Suppressor macrophage treated with lipopolysaccharide for 1 hour (primary cell): ENCODE measurements at places on chromosomes 5 and 9.

DNA sequence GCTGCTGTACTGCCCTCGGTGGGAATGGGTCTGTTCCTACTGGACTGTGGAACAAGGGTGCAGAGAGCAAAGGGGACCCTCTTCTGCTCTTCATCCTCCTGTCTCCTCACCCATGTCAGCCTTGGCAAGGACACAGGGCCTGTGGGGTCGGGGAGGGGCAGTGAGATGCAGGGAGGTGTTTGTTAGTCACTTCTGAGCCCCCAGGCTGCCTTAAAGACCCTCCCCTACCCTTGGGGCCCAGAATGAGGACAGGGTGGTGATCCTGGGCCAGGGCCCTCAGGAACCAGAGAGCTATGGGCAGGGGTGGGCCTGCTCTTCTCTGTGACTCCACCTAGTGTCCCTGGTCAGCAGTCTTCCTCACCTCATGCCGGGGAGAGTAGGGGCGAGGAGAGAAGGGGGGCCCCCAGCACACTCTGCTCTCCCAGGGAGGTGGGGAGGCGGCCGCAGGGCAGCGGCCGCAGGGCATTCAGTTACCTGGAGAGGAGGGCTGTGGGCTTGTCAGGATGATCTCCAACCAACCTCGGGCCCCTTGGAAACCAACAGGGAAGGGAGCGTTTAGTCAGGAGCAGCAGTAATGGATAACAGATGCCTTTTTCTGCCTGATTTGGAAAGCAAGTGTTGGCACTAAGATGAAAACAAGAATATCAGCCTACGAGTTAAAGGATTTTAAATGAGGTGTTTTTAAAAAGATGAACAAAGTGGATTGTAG is 62.0 kb upstream of the GARNL3 start:
- no peak for DNase-seq

- DNase-seq: no peak
Observed at GRCh38 chr9:26125693-26126092, 447.4 kb upstream of the TUSC1 start.

DNA sequence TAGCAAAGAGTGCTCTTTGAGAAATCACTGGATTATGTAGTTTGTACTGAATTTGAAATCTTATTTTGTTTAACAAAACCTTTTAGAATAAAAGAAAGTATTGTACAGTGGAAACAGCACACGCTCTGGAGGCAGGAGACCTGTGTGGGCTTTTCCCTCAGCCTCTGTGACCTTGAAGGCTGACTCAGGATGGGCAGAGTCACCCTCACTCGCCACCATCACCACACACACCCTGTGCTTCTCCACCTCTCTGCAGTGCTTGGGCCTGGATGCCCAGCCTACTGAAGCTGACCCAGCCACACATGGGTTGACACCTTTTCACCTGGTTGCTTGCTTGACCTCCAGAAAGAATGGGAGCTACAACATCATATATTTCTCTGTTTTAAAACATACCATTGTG is 19.6 kb downstream of the ANGPTL2 start:
- DNase-seq: no peak

GRCh38 chr5:118326481-118327045 is 661.8 kb downstream of the DTWD2 start:
- no peak for DNase-seq

DNA sequence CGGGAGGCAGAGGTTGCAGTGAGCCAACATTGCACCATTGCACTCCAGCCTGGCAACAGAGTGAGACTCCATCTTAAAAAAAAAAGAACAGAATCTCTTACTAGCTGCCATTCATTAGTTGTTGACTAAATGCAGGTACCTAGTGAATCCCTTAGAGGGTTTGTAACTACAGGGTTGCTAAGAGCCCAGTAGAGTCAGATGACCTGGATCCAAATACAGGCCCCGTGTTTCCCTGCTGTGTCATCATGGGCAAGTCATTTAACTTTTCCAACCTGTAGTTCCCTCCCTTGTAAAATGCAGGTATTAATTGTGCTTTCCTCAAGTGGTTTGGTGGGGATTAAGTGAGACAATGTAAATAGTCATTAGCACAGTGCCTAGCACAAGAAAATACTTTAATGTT is 32.8 kb downstream of the PLAC8L1 start:
- no peak for DNase-seq

- no peak for DNase-seq
Observed at GRCh38 chr9:107036367-107036766, 173.4 kb downstream of the ZNF462 start.

GRCh38 chr9:32776201-32776600 is 7.1 kb upstream of the TMEM215 start:
- no peak for DNase-seq

DNA sequence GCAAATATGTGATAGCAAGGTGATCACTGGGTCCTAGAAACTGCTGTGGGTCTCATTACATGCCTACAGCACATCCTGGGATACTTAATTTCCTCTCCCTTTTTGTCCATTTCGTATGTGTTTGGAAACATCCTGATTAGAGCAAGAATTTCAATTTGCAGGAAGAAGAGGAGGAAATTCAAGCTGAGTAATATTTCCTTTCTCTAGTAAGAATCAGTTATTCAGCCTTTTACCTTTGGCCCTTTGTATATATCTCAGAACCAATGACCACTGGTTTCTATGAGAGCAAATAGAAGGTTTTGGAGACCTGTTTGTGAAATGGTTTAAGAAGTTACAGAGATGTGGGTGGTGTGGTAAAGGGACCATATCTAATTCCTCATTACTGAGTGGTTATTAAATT is 171.6 kb downstream of the RMI1 start:
- DNase-seq: no peak

GRCh38 chr9:136381966-136382513 is 8.6 kb upstream of the CARD9 start:
- no peak for DNase-seq

GRCh38 chr5:74200560-74200959 is 440.0 kb downstream of the ENC1 start:
- no peak for DNase-seq

DNA sequence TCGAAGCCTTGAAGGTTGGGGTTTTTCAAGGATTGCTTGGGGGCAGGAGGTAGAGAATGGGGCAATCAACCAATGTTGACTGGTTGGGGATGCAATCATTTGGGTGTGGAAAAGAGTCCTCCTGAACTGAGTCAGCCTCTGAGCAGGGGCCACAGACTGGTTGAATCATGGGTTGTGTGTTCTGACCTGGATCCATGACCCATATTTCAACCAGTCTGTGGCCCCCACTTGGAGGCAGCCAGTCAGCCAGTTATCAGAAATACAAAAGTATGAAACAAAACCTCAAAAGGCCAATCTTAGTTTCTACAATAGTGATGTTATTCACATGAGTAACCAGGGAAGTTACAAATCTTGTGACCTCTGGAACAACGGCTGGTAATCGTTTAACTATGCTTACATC is 81.4 kb upstream of the RANBP6 start:
- DNase-seq: no peak

DNA sequence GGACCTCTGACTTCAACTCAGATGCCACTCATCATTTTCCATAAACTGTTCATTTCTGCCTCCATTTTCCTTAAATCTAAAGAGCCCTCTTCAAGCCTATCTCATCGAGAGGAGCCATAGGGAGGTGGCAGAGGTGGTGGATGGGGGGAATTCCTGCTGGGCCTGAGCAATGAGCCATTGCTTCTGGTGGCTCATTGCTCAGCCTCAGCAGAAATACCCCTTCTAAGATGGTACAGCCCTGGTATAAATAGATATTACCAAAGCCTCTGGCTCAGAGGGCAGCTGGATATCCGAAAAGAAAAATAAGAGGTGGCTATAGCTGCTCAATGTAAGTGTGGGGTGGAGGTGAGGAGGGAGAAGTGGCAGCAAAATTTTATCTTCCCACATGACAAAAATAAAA is 313.5 kb downstream of the CAAP1 start:
- no peak for DNase-seq

DNA sequence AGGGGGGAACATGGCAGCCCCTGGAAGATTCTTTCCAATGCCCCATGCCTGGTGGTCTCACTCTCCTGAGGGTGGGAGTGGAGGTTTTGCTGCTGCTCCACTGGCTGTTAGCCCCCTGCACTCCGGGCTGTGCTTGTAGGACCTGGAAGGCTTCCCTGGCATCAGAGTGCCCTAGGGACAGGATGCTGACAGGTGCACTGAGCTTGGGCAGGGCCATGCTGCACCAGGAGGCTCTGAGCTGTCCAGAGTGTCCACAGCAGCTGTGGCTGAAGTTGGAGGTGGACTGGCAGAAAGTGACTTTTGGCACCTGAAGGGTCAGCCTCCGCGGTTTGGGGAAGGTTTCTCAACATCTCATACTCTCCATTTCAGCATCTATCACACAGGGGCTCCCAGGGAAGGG is 249.1 kb downstream of the GADD45G start:
- no peak for DNase-seq

GRCh38 chr5:13250464-13251291 is 693.8 kb downstream of the DNAH5 start:
- DNase-seq: peak; percentile 5
